ENCODE measurements at places on chromosomes 2 and 18.

GRCh38 chr18:24378598-24378997 lies 19.0 kb downstream of the OSBPL1A start:
- no peaks in the 10 kb centered on the region for H3K4me1 ChIP-seq
- H3K36me3 ChIP-seq: no peaks in the 10 kb centered on the region

DNA sequence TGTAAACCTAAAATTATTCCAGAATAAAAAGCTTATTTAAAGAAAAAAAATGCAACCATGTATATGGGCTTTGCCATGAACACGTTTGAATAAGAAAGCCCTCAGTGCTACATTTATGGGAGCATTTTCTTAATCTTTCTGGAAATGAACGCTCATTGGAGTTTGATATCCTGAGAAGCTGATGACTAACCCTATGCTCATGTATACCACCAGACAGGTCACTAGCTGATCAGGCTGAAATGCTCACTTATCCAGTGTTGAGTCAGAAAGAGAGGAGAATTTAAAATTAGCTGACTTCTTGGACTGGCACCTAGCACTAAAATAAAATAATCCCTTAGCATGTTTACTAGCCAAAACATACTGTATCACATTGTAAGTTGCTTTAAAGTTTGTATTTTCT lies 254.9 kb upstream of the SIX3 start:
- H3K4me1 ChIP-seq: no peaks in the 10 kb centered on the region
- no peak overlapping the region for H3K27ac ChIP-seq
- H3K4me3 ChIP-seq: no peak overlapping the region
- DNase-seq: no peak
- H3K36me3 ChIP-seq: no peaks in the 10 kb centered on the region

GRCh38 chr2:95278051-95278471 lies 3.8 kb downstream of the PROM2 start:
- no peak for DNase-seq
- H3K27ac ChIP-seq: no peak overlapping the region
- no peaks in the 10 kb centered on the region for H3K4me1 ChIP-seq
- H3K27me3 ChIP-seq: no peaks in the 10 kb centered on the region

DNA sequence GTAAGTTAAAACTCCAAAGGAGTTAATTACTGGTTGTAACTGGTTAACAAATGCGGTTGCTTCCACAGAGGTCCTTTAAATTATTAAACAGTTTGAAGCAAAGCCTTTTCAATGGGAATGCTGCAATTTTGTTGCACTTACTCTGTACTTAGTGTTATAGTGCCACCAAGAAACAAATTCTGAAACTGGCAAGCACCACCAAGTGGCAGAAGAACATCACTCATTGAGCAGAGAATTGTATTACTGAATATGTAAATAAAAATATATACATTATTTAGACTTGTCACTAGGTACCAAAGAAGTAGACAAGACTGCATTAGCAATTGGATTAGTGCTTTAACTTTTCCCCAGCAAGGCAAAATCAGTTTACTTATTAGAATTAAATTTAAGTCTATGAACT lies 2.6 kb upstream of the TMEFF2 start:
- H3K27ac ChIP-seq: no peak overlapping the region
- peaks cover 59% of the 10 kb centered on the region for H3K27me3 ChIP-seq
- DNase-seq: no peak
- H3K4me1 ChIP-seq: peaks cover 26% of the 10 kb centered on the region
- H3K4me3 ChIP-seq: no peak overlapping the region

- no peak overlapping the region for H3K4me3 ChIP-seq
- H3K27me3 ChIP-seq: no peaks in the 10 kb centered on the region
- no peak for DNase-seq
- H3K4me1 ChIP-seq: peaks cover 46% of the 10 kb centered on the region
- H3K36me3 ChIP-seq: peaks cover 1% of the 10 kb centered on the region
- no peak overlapping the region for H3K27ac ChIP-seq
Measured at GRCh38 chr2:207327513-207327912, 161.8 kb upstream of the KLF7 start.

GRCh38 chr2:236689393-236689700 lies 119.7 kb downstream of the ACKR3 start:
- H3K27me3 ChIP-seq: peaks cover 9% of the 10 kb centered on the region
- H3K4me1 ChIP-seq: no peaks in the 10 kb centered on the region
- no peak overlapping the region for H3K27ac ChIP-seq
- no peak overlapping the region for H3K4me3 ChIP-seq

DNA sequence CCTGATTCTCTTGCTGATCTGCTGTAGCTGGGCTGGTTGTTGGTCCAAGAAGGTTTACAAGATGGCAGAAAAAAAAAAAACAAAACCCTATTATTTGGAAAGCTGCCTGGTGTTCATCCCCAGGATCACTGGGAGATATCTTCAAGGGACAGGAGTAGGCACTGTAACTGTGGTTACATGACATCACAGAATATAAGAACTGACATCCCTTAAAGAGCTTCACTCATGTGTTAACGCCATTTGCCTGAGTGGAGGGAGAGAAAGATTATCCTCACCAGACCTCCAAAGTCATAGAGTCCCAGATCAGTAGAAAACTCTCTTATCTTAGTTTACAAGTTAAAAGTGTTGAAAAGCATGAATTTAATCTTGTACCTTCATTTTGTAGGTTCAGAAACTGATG lies 95.3 kb upstream of the BZW1 start:
- H3K27ac ChIP-seq: no peak overlapping the region
- peaks cover 16% of the 10 kb centered on the region for H3K36me3 ChIP-seq
- DNase-seq: no peak
- H3K4me1 ChIP-seq: peaks cover 18% of the 10 kb centered on the region
- peaks cover 23% of the 10 kb centered on the region for H3K27me3 ChIP-seq
- H3K4me3 ChIP-seq: no peak overlapping the region

GRCh38 chr2:32627441-32627813 lies 423 bp upstream of the TTC27 start:
- no peak for DNase-seq
- H3K4me1 ChIP-seq: peaks cover 25% of the 10 kb centered on the region
- H3K27me3 ChIP-seq: no peaks in the 10 kb centered on the region
- H3K36me3 ChIP-seq: peaks cover 16% of the 10 kb centered on the region
- peak overlapping the region; percentile 89 for H3K4me3 ChIP-seq

GRCh38 chr2:238484522-238485452 lies 58.1 kb downstream of the ASB1 start:
- H3K27me3 ChIP-seq: no peaks in the 10 kb centered on the region
- no peak overlapping the region for H3K4me3 ChIP-seq
- H3K4me1 ChIP-seq: no peaks in the 10 kb centered on the region
- H3K36me3 ChIP-seq: peaks cover 2% of the 10 kb centered on the region
- no peak overlapping the region for H3K27ac ChIP-seq

DNA sequence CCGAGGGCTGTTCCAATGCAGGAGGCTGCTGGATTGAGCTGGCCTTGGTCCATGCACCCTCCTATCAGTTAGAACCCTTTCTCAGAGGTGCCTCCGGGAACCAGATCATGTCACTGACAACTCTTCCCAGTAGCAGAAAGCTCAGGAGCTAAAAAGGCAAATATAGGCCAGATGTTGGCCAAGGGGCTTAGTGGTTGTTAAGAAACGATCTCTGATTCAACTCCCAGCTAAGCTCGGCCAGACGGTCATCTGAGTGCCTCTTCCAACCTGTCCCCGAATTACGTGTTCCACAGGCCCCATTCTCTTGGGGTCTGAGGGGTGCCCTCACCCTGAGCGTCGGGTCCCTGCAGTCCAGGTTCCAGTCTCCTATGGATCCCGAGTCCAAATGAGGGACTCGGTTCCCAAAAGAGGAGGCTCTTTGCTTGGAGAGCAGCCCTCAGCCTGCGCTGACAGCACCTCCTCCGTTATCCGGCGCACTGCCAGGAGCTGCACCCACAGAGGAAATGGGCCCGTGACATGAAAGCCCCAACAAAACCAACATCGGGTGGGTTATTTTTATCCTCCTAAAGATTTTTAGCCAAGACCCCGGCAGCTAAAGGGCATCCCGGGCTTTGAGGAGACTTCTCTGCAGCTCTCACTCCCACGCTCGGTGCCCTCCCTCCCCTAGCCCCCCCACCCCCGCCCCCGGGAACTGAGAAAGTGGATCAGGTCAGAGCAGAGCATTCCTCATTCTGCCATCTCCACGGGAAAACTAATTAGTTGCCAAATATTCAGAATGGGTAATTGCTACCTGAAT lies 106.6 kb upstream of the ID2 start:
- no peaks in the 10 kb centered on the region for H3K36me3 ChIP-seq
- DNase-seq: peak; percentile 75
- peaks cover 28% of the 10 kb centered on the region for H3K4me1 ChIP-seq
- H3K4me3 ChIP-seq: no peak overlapping the region
- peak overlapping the region; percentile 8 for H3K27ac ChIP-seq
- H3K27me3 ChIP-seq: peaks cover 18% of the 10 kb centered on the region

GRCh38 chr2:183455056-183455455 lies 330.8 kb downstream of the NUP35 start:
- no peaks in the 10 kb centered on the region for H3K4me1 ChIP-seq
- no peaks in the 10 kb centered on the region for H3K27me3 ChIP-seq
- H3K27ac ChIP-seq: no peak overlapping the region
- H3K36me3 ChIP-seq: no peaks in the 10 kb centered on the region
- no peak overlapping the region for H3K4me3 ChIP-seq

DNA sequence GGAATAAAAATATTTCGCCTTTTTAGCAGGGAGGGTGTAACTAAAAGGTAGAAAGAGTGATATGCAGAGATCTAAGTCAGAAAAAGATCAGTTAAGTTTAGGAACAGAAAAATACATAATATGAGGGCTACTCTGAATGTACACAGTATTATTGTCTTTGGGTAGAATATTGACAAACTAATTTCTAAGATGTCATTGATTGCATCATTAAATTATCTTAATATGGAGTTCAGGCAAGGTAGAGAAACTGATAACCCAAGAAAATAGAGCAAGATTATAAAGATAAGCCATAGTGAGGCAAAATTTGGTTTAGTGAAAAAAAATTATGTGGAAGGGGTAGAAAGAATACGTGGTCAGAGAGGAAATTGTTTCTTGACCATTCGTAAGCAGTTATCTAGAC lies 629.0 kb upstream of the NXPH2 start:
- peaks cover 3% of the 10 kb centered on the region for H3K4me1 ChIP-seq
- no peak overlapping the region for H3K4me3 ChIP-seq
- H3K27me3 ChIP-seq: no peaks in the 10 kb centered on the region
- no peaks in the 10 kb centered on the region for H3K36me3 ChIP-seq
- no peak overlapping the region for H3K27ac ChIP-seq
- no peak for DNase-seq

DNA sequence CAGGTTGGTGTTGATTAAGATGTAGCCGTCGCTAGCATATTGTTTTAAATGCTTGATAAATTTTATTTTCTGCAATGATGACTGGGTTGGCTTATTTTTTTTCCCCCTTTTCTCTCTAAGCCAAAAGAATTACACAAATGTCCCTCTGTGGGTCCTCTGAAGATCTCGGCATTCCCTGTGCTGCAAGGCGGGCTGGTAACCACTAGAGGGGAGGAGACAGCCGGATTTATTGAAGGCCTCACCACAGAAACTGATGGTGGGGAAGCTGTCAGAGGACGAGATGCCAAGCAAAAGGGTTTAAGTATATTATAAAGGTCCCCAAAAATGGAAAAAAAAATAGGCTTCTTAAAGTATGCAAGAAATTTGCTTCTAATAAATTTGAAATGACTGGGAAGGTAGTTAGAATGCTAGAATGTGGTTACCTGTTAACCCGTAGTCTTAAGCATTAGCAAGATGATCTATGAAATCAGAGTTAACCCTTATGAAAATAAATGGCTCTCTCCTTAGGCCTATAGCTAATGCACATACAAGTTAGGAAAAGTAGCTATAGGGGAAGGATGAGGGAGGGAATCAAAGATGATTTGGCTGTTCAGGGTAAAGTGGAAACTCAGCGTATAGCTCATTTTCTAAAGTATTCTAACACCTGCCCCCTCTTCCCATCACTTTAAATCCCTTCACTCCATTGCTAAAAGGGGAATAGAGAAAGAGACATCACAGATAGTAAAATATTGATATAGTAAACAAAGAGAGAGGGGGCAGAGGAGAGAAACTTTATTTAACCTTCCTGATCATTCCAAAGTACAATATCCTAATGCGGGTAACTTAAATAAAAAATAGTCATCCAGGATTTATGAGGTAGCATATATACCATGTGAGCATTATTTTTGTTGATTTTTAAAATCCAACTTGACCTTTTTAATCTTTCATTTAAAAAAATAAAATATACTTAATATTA lies 894.5 kb upstream of the POU3F3 start:
- no peaks in the 10 kb centered on the region for H3K27me3 ChIP-seq
- peaks cover 2% of the 10 kb centered on the region for H3K36me3 ChIP-seq
- H3K4me3 ChIP-seq: no peak overlapping the region
- no peaks in the 10 kb centered on the region for H3K4me1 ChIP-seq
- DNase-seq: no peak

DNA sequence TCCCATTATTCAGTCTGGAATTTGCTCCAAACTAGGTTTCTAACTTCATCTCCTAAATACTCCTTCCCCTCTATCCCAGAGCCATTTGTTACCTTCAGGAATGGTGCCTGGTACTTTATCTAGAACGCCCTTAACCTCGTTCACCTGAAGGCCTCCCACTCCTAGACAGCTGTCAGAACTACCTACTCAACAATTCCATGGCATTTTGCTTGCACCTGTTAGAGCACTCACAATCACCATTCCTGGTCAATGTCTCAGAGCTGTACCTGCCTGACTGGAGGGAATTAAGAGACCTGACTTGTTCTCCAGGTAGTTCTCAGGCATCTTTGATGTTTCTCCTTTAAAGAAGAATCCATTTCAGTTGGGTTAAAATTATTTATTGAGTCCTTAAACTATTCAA lies 88.9 kb downstream of the GAREM1 start:
- peaks cover 20% of the 10 kb centered on the region for H3K27me3 ChIP-seq
- H3K36me3 ChIP-seq: no peaks in the 10 kb centered on the region
- no peak for DNase-seq
- no peak overlapping the region for H3K4me3 ChIP-seq
- no peaks in the 10 kb centered on the region for H3K4me1 ChIP-seq

DNA sequence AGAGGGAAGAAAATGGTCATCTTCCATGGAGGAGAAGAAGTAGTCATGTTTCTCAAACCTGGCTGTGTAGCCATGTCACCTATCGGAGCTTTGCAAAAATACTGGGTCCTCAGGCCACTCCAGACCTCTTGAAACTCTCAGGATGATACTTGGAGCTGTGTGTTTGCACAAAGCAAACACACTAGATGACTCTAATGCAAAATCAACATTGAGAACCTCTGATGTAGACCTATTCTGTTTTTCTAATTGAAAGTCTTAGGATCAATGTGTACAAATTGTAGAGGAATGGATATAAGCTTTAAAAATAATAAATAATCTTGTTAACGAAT lies 444.3 kb downstream of the RND3 start:
- H3K27ac ChIP-seq: no peak overlapping the region
- no peak overlapping the region for H3K4me3 ChIP-seq
- no peaks in the 10 kb centered on the region for H3K36me3 ChIP-seq
- no peaks in the 10 kb centered on the region for H3K27me3 ChIP-seq
- no peak for DNase-seq

Measured in activated CD8-positive, alpha-beta memory T cell treated with anti-CD3 and anti-CD28 coated beads, Interleukin-2, amount 10 ng/mL, durations not matched to agents 7 days and 5 days (primary cell).